ENCODE measurements at places on chromosomes 16 and 17.
A peak's percentile ranks its signal among the peaks of the same experiment; 100 is the strongest.

GRCh38 chr17:21089145-21089544 is 37.6 kb upstream of the DHRS7B start:
- no peak for DNase-seq

- DNase-seq: no peak
Measured at GRCh38 chr16:82672676-82673075, 45.9 kb downstream of the CDH13 start.

GRCh38 chr17:47840742-47841487 is at the start of gene SCRN2:
Gene SCRN2, minus strand, starts transcription at chr17:47841273. Its CDS starts 430 bp downstream, at chr17:47840843.
- DNase-seq: peak; percentile 34

DNA sequence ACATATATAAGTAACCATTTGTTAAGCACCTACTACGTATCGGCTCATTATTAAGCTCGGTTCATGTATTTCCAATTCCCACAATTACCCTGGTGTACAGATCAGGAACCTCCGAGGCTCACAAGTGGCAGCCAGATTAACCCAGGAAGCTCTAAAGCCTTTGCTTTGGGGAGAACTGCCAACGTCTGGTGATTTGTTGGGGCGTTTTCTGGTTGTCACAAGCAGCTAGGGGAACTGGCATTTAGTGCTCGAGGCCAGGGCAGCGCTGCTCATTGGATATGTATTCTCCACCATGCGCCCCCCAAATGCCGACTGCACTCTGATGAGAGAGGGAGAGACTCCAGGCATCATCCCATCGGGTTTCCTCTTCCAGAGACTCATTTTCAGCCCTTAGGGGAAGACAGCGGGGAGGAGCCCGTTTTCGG is 541 bp downstream of the ZNF18 start:
- no peak for DNase-seq

DNA sequence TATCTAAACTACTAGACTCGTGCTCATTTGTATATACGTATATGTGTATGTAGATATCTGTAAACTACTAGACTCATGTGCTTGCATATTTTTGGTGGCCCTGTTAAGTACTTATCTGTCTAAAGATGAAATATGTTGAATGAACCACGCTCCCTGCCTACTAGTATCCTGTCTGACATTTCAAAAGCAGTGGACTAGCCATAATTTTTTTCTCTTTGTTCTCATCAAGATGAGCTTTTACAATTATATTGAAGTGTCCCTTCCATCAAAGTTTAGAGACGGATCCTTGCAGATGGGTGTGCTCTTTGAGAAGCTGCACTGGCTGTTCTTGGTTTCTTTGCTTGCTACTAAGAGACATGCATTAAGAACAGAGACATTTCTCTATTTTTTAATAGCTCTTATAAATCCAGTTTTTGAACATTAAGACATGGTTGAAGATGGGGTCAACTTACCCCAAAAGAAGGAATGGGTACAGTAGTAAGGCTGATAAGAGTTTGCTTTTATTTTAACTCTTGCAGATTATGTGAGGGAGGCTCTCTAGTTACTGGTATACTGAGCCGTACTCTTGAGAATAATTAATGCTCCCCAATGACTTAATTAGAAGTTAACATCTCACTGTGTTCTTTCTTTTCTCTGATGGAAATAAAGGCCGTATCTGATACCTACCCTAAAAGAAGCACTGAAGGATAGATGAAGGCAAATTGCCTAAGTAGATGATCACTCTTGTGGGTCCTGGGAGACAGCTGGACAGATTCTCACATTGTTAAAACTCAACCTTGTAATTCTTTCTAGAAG is 3.4 kb downstream of the CNTNAP4 start:
- no peak for DNase-seq

- no peak for DNase-seq
Measured at GRCh38 chr17:64002658-64003525, 4.7 kb downstream of the PRR29 start.

GRCh38 chr17:68871447-68871846 is 83.7 kb downstream of the ABCA8 start:
- no peak for DNase-seq

DNA sequence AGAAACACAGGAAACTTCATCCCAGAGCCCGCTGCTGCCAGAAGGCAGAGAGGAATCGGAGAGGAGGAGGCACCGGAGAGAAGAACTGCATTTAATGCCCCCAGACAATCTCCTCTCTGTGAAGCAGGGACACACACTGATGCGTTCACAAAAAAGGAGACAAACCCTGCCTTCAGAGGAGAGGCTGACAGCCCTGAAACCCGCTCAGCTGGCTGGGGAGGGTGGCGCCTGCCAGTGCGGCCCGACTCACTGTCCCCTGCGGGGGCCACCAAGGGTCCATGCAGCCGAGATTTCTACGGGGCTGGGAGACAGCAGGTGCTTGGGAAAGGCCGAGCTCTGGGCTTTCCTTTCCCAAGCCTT is 21.9 kb upstream of the CACNG1 start:
- DNase-seq: no peak

GRCh38 chr16:81779536-81780320 is 637 bp downstream of the PLCG2 start:
- DNase-seq: no peak

DNA sequence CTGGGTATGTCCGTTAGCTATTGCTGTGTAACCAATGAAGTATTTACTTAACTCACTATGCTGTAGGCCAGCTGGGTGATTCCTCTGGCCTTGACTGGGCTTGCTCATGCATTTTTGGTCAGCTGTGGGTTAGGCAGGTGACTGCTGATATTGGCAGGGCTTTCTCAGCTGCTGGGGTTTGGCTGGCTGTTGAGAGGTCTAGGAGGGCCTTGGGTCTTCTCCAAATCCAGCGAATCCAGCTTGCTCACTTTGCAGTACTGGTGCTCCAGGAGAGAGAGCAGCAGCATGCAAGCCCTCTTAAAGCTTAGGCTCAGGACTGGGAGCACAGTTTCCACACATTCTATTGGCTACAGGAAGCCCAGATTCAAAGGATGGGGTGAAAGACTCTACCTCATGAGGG is 270.1 kb downstream of the PHKB start:
- DNase-seq: peak; percentile 97

GRCh38 chr16:86531191-86531545 is 20.8 kb downstream of the FOXF1 start:
- DNase-seq: no peak

GRCh38 chr16:22088642-22089041 is 3.7 kb upstream of the VWA3A start:
- DNase-seq: no peak

GRCh38 chr17:8823279-8823678 is 24.1 kb upstream of the MFSD6L start:
- no peak for DNase-seq

- DNase-seq: no peak
Measured at GRCh38 chr16:55868980-55869379, 6.2 kb downstream of the CES5A start.

DNA sequence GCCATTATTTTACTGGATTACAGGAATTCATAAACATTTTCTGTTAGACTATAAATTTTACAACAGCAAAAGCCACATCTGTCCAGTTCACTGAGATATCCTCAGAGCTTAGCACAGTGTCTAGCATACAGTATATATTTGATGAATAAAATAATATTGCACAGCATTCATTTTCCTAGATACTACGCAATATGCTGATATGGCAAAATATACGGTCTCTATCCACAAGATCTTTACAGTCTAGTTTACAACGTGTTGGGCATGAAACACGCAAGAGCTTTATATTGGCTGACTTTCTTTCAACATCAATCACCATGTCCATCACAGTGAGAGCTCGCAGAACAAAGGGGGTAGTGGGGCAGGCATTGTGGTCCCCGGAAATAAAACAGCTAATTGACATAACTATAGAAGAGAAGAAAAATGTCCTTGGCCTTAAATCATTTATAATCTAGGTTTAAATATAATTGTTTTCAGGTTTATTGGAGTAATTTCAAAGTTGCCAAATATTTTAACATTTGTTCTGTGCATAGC is 43.5 kb downstream of the ZNF652 start:
- DNase-seq: no peak

- no peak for DNase-seq
Measured at GRCh38 chr17:31313982-31314781, at the start of gene EVI2B. Gene EVI2B, minus strand, starts transcription at chr17:31314054. Its CDS starts 8,445 bp downstream, at chr17:31305609.

GRCh38 chr17:6269478-6269877 is 165.4 kb downstream of the AIPL1 start:
- DNase-seq: peak; percentile 4

- DNase-seq: no peak
Measured at GRCh38 chr17:47949946-47950345, 7.7 kb downstream of the PRR15L start.

- DNase-seq: no peak
Measured at GRCh38 chr17:39739885-39740356, 2.2 kb downstream of the GRB7 start.

DNA sequence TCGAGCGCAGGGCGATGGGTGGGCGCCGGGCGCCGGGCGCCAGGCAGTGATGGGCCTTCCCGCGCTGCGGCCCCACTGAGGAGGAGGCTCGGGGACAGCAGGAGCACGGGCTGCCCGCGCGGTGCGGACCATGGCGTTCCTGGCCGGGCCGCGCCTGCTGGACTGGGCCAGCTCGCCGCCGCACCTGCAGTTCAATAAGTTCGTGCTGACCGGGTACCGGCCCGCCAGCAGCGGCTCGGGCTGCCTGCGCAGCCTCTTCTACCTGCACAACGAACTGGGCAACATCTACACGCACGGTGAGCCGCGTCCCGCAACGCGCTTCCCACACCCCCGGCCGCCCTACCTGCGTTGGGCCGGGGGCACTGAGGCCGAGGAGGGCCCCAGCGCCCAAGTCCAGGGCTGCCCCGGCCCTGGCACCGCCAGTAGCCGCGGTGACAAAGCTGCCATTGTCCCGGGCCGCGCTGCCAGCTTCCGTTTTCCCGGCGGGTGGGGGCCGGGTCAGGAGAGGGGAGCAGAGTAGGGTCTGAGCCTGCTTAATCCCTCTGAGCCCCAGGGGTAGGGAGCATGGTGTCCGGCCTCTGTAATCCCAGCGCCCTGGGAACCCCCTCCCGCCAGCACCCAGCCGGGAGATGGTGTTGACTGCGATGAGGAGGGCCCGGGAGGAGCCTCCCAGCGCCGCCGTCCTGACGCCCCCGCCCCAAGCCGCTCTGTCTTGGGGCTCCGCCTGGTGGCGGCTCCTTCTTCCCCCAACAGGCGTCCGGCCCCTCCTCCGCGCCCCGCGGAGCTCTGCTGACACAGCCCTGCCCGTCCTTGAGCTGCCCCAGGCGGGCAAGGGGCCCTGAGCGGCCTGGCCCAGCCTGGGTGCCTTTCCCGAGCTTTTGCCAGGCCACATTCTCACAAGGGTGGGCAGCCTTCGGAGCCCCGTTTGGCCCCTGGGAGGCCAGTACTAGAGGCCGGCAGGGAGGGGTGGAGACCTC is 685 bp downstream of the PAQR4 start:
- peak; percentile 7 for DNase-seq

DNA sequence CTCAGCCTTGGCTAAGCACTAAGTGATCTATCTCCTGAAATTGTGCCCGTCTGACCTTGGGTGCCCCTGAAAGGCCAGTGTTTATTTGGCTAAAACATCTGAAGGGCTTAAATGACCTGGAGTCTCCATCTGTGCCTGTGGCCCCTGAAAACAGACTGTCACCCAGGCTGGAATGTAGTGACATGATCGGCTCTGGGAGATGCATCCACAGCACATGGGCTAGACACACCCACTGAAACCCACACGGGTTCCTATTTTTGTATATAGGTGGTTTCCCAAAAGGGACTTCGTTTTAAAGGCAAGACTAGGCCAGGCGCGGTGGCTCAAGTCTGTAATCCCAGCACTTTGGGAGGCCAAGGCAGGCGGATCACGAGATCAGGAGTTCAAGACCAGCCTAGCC is 13.5 kb downstream of the CEP295NL start:
- no peak for DNase-seq

- DNase-seq: no peak
Measured at GRCh38 chr16:56231-56927, 2.8 kb downstream of the SNRNP25 start.

DNA sequence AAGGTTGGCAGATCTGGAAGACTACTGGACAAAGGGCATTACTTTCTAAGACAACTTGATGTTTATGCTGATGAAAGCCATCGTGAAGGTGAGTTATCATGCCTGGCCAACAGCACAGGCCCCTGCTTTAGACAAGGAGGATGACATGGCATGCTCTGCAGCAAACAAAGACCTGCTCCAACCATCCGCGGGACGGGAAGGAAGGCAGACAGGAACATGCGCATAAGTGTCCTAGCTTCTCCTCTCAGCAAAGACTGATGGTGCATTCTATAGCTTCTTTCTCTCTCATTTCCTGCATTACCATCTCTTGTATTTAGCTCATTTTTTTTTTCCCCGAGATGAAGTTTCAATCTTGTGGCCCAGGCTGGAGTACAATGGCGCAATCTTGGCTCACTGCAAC is 5.4 kb downstream of the NPLOC4 start:
- DNase-seq: no peak

DNA sequence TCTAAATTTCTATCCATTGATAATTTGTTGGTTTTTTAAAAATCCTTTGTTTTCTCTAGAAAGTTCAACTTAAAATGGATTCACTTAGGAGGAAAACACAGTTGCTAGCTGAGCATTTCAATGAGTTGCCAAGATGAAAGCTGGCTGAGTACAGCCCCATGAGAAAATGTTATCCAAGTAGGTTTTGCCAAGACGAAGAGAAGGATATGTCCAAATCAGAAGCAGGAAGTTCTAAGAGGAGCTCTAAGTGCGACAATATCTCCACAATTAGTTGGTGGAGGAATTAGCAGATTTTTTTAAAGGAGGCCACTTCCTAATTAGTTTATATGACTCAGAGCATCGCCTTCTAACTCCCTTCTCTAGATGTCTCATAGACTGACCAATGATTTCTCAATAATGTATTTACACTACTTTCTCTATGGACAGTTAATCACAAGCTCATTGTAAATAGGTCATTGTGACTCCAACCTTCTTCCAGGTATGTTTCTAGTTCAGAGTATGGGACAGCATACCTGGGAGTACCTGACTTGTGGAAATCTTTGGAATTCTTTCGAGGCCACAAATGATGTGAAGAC is 873.3 kb upstream of the SOX9 start:
- DNase-seq: no peak

GRCh38 chr17:44218344-44219107 is 949 bp downstream of the UBTF start:
- DNase-seq: peak; percentile 75

GRCh38 chr17:64145375-64145750 is 15.4 kb upstream of the ERN1 start:
- DNase-seq: no peak

GRCh38 chr17:7704601-7705268 is at the start of gene EFNB3:
Gene EFNB3, plus strand, starts transcription at chr17:7705202. Its CDS starts 397 bp downstream, at chr17:7705599.
- no peak for DNase-seq

DNA sequence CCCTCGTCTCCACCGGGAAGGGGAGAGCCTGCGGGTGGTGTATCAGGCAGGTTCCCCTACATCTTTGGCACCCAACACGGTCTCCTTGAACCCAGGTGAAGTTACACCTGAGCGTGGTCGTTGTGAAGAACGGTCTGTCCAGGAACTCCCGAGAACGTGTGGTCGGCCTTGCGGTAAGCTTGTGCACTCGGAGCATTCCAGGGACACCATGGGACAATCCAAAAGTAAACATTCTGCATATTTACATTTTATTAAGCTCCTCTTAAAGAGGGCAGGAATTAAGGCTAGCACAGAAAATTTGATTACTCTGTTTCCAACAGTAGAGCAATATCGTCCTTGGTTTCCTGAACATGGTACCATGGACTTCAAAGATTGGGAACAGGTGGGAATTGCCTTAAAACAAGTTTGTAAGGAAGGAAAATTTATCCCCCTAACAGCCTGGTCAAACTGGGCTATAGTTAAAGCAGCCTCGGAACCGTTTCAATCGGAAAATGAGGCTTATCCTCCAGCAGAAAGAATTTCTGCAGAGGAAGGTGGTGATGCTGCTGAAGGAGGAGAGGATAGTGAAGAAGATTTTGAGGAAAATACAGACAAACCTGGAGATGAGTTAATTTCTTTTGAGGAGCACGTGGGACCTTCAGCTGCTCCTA is 18.2 kb downstream of the ALOX15B start:
- DNase-seq: no peak

- DNase-seq: no peak
Measured at GRCh38 chr17:40707745-40708144, 4.2 kb upstream of the KRT24 start.
